Activated T-cell treated with anti-CD3 and anti-CD28 coated beads, Interleukin-2, amount 50 U/mL, for 72 hours (primary cell): ENCODE measurements at places on chromosomes 2 and 18.
A peak's percentile ranks its signal among the peaks of the same experiment; 100 is the strongest.

DNA sequence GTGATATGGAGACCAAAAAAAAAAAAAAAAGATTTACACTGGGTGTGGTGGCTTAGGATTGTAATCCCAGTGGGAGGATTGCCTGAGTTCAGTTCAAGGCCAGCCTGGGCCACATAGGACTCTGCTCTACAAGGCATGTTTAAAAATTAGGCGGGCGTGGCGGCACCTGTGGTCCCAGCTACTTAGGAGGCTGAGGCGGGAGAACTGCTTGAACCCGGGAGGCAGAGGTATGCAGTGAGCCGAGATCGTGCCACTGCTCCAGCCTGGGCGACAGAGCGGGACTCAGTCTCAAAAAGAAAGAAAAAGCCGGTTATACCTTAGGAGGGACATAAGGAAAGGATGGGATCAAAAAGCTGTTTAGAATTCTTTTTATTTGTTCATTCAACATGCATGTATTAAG, 707 bp upstream of the SPDYA start:
- DNase-seq, result no peak

GRCh38 chr2:122412360-122412759, 656.9 kb downstream of the TSN start:
- no peak for DNase-seq

DNA sequence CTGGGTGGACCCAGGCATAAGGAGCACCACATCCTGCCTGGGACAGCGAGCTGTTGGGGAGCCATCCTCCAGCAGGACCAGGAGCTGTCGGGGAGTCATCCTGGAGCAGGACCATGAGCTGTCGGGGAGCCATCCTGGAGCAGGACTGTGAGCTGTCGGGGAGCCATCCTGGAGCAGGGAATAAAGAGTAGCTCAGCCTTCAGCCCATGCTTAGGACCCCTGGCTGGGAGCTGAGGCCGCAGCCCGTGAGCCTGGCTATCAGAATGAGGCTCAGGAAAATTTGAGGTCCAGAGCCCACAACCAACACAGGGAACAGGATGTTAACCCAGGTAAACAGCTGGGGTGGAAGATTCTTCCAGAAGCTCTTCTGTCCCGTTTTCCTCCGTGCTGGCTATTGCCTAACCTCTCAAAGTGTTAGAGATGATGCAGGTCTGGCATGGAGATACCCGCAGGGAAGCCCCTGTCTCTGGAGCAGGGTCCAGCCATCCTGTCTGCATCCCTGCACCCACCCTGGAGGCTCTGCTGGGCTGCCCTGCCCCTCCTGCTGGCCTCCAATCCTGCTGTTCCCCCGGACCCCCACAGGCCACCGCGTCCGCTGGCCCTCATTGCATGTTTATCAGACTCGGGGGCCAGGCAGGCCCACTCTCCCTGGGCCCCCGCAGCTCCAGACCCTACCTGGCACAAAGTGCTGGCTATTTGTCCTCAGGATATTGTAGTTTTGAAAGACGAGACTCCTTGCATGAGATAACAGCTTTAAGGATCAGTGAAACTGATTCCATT, 243.5 kb upstream of the MYT1L start:
- no peak for DNase-seq

GRCh38 chr2:235607546-235608199, 113.8 kb downstream of the AGAP1 start:
- DNase-seq, result no peak

DNA sequence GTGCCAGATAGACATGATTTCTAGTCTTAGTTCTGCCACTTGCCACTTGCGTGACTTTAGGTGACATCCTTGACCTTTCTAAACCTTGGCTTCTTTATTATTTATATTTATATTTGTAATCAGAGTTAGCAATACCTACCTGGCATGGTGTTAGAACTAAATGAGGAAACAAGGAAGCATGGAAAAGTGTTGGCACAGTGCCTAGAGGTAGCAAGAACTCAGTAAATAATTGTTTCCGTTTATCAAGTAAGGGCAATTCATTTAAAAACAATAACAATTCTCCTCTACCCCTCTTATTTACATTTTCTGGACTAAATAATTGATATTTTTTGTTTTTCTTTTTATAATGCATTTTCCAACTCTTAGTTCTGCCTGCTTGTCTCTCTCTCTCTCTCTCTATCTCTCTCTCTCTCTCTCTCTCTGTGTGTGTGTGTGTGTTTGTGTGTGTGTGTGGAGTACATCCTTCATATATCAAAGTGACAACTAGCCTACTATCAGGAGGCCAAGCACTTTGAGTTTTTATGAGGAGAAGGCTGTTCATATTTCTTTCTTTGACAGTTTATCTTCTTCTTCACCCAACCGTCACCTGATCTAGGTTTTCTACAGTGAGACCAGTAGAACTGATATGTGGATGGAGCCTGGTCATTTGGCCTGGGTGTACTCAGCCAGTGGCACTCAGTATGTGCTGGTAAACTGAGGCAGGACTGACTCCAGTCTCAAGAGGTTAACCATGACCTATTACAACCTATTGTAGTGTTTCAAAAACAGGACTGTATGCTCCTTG, 134.5 kb downstream of the LRRTM1 start:
- no peak for DNase-seq

DNA sequence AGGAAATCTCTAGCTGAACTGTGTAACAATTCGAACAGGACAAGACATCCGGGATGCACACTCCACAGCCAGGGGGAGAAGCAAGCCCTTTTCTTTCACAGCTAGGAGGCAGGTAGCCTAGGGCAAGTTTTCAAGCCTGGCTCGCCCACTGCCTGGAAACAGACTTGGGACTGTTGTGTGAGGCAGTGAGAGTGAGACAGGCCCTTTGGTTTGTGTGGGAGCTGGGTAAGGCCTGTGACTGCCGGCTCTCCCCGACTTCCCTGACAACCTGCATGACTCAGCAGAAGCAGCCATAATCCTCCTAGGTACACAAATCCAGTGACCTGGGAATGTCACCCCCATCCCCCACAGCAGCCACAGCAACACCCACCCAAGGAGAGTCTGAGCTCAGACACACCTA, 179.7 kb downstream of the WDPCP start:
- DNase-seq, result no peak

DNA sequence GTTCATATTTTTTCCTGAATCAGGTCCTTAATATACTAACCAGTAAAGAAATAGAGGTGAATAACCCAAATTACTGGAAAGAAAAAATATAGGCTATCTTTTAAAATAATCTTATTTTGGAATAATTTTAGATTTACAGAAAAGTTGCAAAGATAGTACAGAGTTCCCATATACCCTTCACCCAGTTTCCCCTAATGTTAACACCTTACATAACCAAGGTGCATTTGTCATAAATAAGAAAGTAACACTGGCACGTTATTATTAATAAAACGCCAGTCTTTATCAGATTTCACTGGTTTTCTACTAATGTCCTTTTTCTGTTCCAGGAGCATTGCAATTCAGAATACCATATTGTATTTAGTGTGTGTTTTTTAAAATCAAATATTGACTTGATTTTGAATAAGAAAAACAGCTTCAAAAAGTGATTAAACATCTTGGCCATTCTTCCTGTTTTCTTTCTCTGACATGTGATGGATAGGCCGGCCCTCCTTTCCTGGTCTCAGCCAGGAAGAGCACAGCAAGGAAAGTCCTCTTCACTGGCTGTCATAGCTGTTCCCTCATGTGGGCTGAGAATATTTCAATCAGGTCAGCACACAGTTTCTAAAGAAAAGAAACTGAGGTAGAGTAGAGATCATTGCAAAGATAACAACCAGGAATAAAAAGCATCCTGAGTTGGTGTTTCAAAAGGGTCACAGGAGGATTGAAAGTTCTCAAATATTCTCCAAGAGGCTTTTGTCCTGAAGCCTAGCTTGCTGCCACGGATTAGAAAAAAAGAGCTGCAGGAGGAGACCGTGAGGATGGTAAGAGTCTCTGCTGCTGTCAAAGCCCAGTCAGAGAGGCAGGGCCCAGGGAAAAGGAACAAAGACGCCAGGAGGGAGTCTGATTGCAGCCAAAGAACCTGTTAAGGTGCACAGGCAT, 79.3 kb upstream of the ARL5A start:
- no peak for DNase-seq

DNA sequence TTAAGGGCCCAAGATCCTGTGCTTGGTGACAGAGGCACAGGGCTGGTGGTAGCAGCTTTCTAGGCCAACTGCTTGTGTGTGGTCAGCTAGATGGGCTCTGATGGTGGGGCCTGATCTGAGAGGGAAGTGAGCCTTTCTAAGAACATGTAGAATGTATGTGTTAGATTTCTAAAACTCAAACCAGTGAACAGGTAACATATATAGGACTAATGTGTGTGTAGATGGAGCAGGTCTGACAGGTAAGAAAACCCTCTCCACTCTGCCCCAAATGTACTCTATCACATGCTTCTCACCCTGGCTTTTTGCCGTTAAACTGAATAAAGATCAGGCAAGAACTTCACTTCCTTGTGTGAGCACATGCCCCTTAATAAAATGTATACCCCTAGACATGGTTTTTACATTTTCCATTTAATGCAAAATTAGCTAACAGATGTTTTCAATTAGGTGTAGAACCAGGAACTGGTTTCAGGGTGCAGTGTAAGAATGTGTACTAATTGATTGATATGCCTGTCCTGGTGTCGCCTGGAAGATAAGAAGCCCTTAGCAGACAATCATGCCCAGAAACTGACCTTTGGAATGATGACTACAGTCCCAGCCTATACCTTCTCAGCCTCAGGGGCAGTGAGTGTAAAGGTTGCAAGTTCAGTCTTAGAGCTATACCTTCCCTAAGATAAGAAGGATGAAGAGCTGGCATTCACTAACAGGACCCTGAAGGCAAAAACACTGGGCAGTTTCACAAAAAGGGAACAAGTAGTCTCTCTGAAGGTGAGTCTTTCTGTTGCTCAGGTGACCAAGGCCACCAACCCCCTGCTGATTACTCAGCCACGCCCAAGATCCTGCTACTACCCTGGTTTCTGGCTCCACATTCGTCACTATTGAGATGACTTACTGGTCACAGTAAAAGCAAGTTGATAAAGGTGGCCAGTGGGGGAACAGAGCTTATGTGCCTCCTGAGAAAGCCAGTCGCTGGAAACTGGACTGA, 71.2 kb downstream of the SPATS2L start:
- no peak for DNase-seq

DNA sequence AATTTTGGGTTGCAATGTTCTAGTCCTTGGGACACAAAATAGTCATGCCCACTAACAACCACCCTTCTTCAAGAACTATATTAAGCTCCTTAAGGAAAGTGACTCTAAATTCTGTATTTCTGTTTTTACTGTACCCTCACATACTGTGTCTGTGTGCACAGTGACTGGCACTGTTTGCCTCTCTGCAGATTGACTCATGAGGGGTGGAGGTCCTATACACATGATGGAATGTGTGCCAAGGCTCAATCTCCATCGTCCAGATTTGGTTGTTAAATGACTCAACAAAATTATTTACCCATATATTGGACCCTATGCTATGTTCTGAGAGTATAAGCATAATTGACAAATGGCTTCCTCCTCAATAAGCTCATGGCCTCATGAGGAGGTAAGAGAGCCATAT, 126.6 kb upstream of the CWC22 start:
- DNase-seq, result no peak

DNA sequence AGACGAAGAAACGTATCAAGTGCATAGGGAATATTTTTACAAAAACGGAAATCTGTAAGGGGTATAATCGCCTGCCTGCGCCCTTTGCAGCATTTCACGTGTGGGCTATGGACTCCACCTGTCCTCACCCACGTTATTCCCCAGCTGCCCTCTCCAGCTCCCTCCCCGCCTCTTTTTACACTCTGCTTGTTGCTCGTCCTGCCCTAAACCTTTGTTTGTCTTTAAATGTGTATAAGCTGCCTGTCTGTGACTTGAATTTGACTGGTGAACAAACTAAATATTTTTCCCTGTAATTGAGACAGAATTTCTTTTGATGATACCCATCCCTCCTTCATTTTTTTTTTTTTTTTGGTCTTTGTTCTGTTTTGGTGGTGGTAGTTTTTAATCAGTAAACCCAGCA, 169.4 kb upstream of the SIX3 start:
- DNase-seq, result no peak

GRCh38 chr2:70732766-70733645, 35.0 kb downstream of the ADD2 start:
- no peak for DNase-seq

GRCh38 chr2:70767079-70767698, 811 bp downstream of the ADD2 start:
- DNase-seq, result peak; percentile 38

GRCh38 chr2:3179208-3179607, 198.4 kb downstream of the EIPR1 start:
- peak; percentile 38 for DNase-seq

GRCh38 chr2:103784261-103784660, 1022.4 kb downstream of the TMEM182 start:
- no peak for DNase-seq

DNA sequence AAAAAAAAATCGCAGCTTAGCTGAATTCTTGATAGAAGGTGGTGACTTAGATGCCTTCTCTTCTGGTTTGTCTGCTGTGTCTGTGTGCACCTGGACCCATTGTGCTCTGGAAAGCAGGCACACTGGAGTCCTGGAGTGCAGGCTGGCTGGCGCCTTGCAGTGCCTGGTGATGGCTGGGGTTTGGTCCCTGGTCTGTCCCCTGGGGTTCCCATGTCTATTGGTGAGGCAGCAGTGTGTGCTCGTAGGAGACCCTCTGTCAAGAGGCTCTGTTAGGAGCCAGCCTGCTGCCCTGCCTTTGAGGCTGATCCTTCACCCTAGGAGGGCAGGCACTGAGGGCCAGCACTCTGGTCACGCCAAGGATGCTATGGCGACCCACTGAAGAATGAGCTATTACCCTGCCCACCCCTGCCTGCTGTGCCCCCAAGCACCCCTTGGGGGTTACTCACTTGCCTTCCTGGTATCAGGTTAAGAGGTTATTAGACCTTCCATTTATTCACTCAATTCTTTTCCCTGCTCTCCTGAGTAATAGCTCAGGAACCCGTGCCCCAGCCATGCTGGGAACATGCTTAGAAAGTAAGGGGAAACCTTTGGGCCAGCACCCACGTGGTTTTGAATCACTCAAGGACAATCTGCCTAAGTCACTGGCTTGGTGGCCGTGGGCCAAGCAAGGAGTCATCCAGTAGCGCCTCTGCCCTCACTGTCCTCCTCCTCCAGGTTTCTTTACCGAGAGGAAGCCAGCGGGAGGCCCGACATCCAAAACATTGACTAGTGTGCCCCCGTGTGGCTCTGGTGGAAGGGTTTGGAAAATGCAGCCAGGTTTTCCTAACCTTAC, 284.5 kb downstream of the PRKCE start:
- peak; percentile 55 for DNase-seq
